CD4-positive, alpha-beta T cell treated with Interleukin-17A for 4 hours (primary cell): ENCODE measurements at places on chromosomes 4 and X.

DNA sequence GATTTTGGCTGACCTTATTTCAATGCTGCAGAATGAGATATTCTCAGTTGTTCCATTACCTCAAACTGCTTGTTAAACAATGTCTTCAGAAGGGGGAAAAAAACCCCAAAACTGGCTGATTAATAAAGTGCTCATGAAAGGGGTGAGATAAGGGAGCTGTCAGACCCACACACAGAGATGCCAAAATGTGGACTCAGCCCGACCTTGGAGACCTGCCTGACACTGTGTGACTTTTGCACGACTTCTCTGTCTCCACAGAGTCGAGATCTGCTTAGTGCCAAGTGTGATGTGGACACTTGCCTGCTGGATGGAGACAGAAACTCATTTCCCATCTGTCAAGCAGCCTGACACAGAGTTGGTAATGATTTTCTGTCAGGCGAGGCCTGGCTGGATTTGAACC is 31.5 kb downstream of the REELD1 start:
- DNase-seq: no peak

- DNase-seq: no peak
Measured at GRCh38 chrX:21659320-21659719, 1.2 kb upstream of the KLHL34 start.

- DNase-seq: peak; percentile 95
Measured at GRCh38 chr4:40309250-40309774, 25.8 kb upstream of the CHRNA9 start.

DNA sequence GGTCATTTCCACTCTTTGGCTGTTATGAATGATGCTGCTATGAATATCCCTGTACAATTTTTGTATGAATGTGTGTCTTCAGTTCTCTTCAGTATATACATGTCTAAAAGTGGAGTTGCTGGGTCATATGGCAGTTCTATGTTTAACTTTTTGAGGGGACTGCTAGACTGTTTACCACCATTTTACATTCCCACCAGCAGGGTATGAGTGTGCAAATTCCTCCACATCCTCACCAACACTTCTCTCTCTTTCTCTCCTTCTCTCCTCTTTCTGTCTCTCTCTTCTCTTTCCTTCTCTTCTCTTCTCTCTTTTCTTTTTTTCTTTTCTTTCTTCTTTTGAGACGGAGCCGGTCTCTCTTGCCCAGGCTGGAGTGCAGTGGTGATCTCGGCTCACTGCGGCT is 7.8 kb downstream of the WWC2 start:
- no peak for DNase-seq

GRCh38 chrX:38055170-38055847 is 49.0 kb downstream of the SYTL5 start:
- no peak for DNase-seq

GRCh38 chr4:157010630-157011029 is 39.0 kb upstream of the PDGFC start:
- no peak for DNase-seq

GRCh38 chr4:4800646-4801408 is 58.6 kb upstream of the MSX1 start:
- no peak for DNase-seq

- DNase-seq: peak; percentile 64
Measured at GRCh38 chr4:154332681-154333421, 158.7 kb downstream of the DCHS2 start.

- no peak for DNase-seq
Measured at GRCh38 chr4:53890461-53890860, 173.9 kb downstream of the CHIC2 start.

DNA sequence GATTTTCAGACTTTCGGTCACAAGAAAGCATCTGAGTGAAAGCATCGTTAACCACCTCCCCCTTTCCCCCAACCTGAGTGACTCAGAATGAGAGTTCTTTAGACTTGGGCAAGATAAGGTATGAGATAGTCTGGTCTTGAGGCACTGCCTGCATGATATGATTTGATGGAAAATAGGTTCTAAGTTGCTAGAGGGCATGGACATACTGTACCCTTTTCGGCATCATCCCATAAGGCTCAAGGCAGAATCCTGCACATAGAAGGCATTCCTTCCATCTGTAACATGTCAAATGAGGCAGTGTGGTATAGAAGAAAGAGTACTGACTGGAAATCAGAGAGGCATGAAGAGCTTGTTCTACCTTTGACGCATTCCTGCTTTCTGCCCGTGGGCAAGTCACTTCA is 16.8 kb upstream of the AMOT start:
- DNase-seq: no peak

DNA sequence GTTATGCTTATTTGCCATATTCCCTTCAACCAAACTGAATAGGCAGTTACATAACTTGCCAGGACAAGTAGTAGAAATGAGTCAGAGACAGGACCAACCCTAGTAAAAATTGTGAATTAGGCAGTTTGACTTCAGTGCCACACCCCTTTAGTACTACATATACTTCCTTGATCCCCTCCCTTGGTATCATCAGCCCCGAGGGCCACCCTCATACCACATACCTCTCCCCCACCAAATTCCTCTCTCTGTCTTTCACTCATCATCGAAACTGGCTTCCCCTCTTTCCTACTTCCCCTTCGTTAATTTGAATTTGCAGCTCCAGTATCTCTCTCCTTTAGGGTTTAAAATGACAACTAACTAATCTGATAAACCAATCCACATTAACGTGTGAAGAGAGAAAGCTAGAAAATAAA is 7.9 kb upstream of the PTPN13 start:
- DNase-seq: no peak
